Renal cortex interstitium (tissue), 15 donors: ENCODE measurements at places on chromosomes 4 and X.

- no peak for DNase-seq
Observed at GRCh38 chrX:30530606-30531005, 47.0 kb downstream of the TASL start.

DNA sequence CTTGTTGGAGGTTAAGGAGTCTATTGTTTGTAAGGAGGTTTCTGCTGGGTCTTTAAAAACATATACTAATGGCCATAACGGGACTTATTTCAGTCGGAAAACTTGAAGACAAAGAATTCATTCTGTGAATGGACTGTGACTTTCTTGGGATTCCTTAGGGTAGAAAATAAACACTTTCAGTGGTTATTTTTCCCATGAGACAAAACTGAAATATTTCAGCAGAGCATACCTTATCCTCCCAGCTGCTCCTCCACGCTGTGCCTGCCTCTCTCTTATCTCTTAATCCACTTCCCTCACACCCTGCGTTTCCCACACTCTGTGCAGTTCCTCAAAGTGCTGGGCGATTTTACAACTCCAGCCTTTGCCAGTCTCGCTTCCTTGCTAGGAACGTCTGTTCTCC lies 47.1 kb upstream of the SORBS2 start:
- DNase-seq = no peak

DNA sequence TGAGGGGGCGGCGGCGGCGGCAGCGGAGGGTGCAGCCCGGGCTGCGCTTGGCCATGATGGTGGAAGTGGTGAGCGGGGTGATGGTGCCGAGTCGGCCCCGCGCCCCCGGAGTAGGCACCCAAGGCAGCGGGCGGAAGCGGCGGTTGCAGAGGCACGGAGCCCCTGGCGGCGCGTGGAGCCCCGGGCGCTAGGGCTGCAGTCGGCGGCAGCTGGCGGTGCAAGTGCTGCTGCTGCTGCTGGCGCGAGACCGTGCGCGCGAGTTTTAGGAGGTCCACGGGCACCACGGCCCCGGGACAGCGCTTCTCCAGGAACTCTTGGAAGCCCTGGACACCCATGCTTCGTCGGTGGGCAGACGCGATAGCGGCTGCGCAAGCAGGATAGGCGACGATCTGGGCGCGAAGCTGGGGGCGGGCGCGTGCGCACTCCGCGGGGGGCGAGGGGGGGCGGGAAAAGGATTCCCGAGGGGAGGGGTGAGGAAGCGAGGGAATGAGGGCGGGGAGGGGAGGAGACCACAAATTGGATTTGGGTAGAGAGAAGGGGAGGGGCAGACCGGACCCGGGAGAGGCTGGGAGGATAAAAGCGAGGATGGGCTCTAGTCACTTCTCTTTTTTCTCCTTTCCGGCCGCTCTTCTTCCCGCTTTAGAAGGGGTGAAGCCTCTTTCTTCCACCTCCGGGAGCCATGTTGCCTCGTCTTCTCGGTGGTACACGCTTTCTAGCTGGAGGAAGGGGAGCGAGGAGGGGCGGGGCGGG lies at the start of gene FAM120C:
Gene FAM120C, minus strand, starts transcription at position 391 of the 750 bp plus-strand sequence. Its CDS starts 56 bp downstream, at position 335.
- DNase-seq = peak; percentile 71

- no peak for DNase-seq
Observed at GRCh38 chr4:58093352-58093751, 983.2 kb upstream of the IGFBP7 start.

DNA sequence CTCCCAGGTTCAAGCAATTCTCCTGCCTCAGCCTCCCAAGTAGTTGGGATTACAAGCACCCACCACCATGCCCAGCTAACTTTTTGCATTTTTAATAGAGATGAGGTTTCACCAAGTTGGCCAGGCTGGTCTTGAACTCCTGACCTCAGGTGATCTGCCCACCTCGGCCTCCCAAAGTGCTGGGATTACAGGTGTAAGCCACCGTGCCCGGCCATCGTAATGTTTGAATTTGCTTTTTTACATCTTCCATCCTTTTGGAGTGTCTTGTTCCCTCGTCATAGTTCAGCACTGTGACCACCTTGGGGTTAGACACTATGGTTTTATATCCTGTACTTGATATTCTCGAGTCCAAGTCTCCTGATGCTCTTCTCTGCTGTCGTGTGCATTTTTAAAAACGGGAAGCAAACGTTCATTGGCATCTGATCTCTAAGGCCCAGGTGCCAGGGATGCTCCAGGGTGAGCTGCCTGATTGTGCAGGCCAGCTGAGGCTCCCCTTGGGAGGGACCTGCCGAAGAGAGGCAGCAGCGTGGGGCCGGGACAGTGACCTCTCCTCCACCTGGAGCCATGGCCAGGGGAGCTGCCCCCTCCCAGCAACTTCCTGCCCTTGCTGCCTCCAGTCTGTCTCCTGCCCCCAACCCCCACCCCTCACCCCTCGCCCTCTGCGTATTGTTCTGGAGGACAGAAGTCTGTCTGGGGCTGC lies 16.7 kb downstream of the DGKQ start:
- no peak for DNase-seq

- no peak for DNase-seq
Observed at GRCh38 chr4:171718069-171718468, 95.1 kb upstream of the GALNTL6 start.

DNA sequence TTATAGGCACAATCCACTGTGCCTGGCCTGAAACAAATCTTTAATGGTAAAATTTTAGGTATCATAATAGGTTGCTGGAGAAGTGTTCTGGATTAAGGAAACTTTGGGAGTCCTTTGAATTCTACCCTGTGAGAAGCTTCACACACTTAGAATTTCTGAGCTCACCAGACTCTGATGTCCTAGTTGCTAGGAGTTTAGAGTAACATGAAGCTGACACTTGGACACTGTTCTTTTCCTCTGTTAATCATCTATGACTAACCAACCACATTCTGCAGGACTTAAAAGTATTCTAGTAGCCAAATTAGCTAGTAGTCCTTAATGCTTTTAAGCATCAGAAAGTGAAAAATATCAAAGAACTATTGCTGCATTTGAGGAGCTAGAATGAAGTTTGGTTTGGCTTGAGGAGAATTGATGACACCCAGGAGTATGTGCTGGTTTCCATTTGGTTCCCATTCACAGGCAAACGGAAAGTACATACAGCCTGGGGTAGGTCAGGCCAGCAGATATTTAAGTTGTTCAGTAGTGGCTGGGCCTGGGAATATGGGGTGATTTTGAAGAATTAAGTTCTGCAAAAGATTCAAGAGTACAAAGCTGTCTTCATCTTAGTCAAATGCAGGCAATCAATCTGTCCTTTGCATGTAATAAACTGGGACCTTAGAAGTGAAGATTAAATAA lies 38.8 kb upstream of the IGFBP7 start:
- no peak for DNase-seq

DNA sequence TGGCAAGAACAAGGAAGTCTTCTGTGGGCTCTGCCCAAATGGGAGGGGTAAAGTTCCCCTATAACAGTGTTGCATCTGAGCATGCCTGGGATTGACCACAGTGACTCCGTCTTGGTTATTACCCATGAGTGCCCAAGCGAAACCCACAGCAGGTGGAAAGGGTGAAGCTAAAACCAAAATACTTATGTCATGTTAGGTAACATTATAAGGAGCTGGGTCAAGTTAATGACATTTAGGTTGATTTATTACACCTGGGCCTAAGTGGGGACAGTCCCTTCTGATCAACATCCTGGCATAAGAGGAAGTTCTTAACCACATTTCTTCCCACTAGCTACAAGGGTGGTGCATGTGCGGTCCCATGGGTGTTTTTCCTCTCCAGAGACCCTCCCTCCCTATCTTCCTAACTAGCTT lies 1.3 kb upstream of the ZNF732 start:
- DNase-seq = no peak

GRCh38 chr4:139728840-139729239 lies 63.2 kb downstream of the MGST2 start:
- DNase-seq = no peak

- DNase-seq = no peak
Observed at GRCh38 chrX:39000802-39001201, 199.5 kb downstream of the MID1IP1 start.

DNA sequence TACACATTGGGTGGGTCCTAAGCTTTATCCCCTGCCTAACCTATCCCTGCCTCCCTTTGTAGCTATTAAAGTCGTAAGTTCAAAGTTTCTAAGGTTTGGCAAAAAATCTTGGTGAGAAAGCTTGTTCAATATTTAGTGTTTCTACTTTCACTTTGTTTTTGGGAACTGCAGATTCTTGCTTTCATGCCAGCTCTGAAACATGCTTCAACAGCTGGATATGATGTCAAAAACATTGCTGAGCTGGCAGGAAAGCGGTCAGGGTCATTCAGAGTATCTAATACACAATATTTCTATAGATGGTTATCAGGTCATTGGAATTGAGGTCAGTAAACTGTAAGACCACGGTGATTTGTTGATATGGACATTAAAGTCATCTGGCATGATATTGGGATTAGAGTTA lies 19.7 kb downstream of the CENPI start:
- no peak for DNase-seq

DNA sequence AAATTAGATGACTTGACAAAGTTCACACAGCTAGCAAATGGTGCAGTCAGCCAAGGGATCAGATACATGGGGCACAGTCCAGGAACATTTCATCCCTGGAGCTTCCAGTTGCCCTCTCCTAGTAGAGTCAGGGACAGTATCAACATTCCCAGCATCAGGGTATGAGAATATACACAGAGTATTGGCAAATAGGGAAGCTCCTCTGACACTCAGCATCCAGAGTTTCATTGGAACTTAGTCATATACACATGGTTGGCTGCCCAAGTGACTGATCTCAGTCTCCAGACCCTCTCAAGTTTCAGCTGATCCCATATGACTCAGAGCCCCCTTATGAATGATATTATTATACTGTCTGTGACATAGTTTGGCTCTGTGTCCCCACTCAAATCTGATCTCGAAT lies 13.7 kb upstream of the KCTD8 start:
- DNase-seq = no peak

DNA sequence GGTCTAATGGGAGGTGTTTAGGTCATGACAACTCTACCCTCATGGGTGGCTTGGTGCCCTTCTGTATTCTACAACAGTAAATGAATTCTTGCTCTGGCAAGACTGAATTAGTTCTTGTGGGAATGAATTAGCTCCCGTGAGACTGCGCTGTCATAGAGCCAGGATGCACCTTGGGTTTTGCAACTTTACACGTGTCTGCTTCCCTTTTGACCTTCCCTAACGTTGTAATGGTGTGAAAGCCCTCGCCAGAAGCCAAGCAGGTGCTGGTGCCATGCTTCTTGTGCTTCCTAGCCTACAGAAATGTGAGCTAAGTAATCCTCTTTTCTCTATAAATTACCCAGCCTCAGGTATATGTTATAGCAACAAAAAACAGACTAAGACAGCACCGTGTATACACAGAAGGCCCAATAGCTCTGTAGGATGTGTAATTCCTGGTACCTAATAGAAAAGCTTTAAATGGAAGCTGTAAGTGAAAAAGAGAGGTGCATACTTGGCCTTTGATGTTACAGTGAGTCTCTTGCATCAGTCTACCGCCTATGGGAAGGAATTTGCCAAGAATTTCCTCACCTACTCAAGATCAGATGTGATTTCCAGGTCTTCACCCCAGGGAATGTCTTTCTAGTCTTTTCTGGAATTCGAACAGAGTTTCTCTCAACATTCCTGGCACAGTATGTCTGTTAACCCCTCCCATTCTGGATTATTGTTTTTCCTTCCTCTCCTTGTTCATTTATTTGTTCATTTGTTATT lies 3.2 kb upstream of the ENPEP start:
- DNase-seq = no peak

- peak; percentile 74 for DNase-seq
Observed at GRCh38 chrX:24693453-24694202, at the start of gene POLA1. Gene POLA1, plus strand, starts transcription at chrX:24693918. Its CDS starts 44 bp downstream, at chrX:24693962.
